ENCODE measurements at places on chromosomes 1 and 21.

DNA sequence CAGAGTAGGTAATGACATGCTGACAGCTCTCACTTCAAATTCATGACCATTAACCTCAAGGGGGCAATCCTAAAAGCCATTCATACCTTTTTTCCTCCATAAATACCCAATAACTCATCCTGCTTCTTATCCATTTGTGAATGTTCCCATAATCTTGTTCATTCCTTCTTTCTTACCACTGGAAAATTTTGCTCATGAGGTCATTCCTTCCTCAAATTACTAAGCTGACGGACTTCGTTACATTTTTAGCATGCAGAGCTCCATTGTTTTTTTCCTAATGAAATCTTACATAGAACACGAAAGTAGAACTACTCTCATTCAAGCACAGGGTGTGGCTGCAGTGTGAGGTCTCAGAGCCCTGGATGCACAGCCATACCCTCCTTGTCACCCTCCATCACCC is 276.5 kb upstream of the DPYD start:
- DNase-seq = no peak

DNA sequence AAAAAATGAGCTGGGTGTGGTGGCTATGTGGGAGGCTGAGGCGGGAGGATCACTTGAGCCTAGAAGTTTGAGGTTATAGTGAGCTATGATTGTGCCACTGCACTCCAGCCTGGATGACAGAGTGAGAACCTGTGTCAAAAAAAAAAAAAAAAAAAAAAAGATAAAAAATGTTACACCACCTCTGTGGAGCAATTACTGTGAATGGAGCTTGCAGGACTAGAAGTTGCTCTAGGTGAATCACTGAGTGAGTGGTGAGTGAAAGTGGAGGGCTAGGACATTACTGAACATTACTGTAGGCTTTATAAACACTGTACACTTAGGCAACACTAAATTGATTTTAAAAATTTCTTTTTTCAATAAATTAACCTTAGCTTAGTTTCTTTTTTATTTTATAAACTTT is 21.9 kb downstream of the TLCD4 start:
- no peak for DNase-seq

GRCh38 chr1:224203243-224204016 is 20.4 kb downstream of the DEGS1 start:
- DNase-seq = peak; percentile 54

DNA sequence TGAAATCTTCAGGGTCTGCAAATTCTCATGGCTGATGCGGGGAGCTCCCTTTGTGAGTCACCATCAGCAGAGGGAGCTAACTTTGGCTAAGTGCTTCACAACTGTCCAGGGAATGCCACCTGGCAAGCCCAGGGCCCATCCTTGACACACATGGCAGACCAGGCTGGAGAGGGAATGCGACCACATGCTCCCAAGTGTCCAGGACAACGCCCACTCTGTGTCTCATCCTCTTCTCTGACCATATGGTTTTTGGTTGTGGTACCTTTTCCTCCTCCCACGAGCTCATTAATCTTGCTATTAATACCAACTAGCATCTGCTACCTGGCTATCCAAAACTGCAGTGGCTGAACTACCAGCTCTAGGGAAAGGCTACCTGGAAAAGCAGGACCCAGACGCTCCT is 37.1 kb upstream of the CLSTN1 start:
- no peak for DNase-seq

DNA sequence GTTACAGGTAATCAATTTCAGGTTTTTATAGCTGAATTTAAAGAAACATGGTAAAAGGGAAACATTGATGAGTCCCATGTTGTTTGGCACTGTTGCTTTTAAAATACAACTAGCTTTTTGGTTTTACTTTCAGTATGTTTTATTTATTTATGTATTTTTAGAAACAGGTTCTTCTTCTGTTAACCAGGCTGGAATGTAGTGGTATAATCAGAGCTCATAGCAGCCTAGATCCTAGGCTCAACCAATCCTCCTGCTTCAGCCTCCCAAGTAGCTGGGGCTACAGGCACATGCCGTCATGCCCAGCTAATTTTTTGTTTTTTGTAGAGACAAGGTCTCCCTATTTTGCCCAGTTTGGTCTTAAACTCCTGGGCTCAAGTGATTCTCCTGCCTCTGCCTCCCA is 50.4 kb downstream of the CTTNBP2NL start:
- no peak for DNase-seq

DNA sequence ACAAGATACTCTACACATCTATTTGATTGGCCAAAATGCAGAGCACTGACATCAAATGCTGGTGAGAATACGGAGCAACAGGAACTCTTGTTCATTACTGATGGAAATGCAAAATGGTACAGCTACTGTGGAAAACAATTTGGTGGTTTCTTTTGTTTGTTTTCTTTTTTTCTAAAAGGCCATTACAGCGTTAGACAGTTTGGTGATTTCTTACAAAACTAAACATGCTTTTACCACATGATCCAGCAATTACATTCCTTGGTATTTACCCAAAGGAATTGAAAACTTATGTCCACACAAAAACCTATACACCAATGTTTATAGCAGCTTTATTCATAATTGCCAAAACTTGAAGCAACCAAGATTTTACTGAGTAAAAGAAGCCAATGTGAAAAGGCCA is 66.4 kb upstream of the FBXO28 start:
- DNase-seq = no peak
